ENCODE measurements at places on chromosomes 6 and 20.

- no peak for DNase-seq
These were observed 89.9 kb downstream of the CARMIL1 start for GRCh38 chr6:25369036-25369432.

- DNase-seq: no peak
These were observed 757.0 kb downstream of the PTPRT start for GRCh38 chr20:42432496-42433334.

- no peak for DNase-seq
These were observed 57.0 kb downstream of the PRR18 start for GRCh38 chr6:166251211-166251610.

DNA sequence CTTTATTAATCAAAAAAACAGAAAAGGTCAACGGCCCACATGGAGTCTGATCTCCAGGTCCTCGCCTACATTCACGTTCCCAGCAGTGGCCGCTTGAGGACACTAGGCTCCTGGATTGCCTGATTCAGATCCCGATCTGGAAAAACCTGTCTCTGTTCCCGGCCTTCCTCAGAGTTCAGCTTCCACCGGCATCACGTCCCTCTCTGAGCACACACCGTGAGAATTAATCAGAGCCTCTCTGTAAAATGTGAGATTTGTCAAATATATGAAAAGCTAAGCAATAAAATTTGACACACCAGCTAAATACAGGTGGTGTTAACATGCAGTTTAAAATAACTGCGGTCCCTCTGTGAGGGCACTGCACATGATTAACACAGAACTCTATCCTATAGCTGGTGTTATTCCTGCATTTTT is 122.8 kb upstream of the COL21A1 start:
- peak; percentile 73 for DNase-seq

- DNase-seq: no peak
These were observed 187.3 kb downstream of the MBOAT1 start for GRCh38 chr6:20024978-20025377.

DNA sequence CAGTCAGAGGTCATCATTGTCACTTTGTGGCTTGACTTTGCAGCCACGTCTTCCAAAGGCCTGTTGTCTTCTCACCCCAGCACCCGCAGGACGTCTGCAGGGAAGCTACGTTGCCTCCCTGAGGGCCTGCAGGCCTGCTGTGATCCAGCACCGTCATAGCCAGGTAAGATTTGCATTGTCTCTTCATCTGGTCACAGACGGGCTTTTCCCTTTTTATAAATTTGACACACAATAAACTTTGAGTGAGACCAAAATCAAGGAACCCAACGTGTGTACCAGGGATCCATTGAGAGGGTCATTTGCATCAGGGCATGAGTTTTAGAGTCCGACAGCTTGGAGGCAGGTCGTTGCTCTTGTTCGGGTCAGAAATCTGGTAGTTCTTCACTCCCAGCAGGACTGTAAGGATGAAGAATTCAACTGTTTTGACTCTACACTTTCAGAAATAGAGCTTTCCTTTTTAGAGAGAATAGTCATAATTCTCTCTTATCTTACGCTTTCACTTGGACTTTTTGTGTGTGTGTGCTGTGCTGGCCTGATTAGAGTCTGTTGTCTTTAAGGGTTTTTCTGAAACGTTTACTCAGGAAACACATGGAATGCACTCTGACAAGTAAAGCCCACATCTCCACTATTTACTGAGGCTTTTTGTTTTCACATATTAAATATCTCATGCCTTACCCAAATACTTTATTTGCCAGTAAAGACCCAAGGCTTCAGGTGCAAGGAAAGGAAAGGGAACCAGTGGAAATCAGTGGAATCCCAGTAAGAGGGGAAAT is 177.2 kb upstream of the TAB2 start:
- DNase-seq: no peak

DNA sequence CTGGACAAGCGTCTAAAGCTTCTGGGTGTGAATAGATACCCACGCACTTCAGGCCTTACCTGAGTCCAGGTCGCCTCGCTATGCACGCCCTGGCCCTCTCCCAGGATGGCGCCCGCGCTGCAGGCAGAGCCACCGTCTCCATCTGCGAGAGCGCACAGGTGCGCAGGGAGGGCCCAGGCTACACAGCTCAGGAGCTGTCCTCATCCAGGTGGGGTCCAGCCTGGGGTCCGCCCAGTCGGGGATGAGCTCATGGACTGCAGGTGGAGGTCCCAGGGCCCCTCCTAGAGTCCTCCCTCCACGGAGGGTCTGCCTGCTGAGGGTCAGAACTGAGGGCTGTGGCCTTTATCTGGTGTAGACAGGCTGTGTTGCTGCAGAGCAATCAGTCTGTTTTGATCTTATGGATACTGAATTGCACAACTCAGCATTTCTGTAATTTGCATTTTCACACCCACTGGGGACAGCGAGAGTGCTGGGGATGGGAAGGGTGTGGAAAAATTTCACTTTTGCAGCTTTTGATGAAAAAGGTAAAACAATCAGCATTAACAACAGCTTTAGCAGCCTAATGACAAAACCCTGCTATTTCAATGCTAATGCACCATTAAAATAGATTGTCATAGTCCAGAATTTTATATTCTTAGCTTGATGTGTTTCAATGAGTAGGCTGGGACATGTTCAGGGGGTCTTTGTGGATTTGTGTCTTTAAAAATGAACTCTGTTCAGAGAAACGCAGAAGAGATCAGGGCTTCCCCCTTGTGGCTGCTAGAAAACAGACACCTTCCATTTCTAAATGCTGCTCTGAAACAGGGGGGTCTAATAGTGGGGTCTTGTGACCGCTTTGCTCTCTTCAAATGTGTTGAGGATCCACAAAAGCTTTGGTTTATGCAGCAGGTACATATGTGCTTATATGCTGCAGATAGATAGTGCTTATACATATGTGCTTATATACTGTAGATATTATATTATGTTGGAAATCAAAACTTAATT is 77.8 kb upstream of the PHACTR3 start:
- no peak for DNase-seq

- no peak for DNase-seq
These were observed 4.9 kb upstream of the IPCEF1 start for GRCh38 chr6:154361476-154361875.

DNA sequence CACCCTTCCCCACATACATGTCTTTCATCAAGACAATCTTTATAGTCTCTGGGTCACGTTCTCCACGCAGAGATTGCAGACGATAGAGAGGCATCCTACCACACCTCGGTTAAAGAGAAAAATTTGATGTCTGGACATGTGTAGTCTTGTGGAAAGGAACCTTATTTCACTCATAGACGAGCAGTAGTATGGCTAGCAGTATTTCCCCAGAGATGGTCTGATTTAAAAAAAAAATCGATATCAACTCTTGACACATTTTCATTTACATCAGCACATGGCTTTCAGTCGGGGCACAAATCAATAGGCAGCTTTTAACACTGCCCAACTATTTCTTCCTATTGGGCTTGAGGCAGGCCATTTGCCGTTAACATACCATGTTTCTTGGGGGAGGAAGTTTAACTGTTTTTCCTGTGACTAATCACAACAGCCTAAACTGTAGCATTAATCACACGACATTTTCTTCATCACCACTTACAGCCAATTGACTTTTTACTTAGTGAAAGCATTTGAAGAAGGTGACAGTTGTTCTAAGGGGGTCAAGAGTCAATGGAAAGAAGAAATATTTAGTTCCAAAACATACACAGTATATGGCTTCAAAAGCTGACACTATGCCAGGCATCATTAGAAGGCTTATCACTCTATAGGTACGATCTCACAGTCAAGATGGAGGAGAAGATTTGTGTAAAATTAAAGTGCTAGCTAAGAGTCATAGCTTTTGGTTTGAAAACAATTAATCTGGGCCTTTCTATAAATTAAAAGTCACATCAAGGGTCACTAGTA is 129.5 kb upstream of the HDAC2 start:
- DNase-seq: no peak

GRCh38 chr20:34070079-34070439 is 42.0 kb downstream of the EIF2S2 start:
- no peak for DNase-seq

GRCh38 chr6:131655387-131655786 is 18.3 kb downstream of the ENPP3 start:
- no peak for DNase-seq

DNA sequence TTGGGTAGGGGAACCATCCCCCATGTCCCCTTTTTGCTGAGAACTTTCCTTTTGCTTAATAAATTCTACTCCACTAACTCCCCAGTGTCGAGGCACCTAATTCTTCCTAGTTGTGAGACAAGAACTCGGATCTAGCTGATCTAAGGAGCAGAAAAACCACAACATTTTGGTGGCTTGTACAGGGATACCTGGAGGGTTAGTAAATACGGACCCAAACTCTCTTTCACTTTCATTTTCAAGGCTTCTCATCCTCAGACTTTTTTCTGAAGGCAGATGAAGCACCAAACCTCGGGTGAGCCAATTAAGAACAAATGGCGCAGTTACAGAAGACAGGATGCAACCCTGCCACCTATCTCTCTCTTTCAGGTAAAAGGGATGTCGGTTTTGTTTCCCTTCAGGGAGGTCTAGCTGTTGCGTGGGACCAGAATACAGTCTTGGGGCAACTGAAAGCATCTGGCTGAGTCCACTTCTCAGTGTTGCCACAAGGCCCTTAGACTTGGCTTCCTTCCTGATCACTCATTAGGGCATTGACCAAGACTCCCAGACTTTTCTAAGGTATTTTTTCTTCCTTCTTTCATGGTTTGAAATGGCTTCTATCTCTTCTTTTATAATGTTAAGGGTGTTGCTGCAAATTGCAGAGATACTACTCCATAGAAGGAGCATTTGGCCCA is 11.1 kb upstream of the HTR1B start:
- no peak for DNase-seq

- DNase-seq: no peak
These were observed 361.1 kb upstream of the PTCHD4 start for GRCh38 chr6:48472091-48472490.

GRCh38 chr6:73680289-73680918 is 15.6 kb upstream of the CD109 start:
- DNase-seq: no peak

- DNase-seq: no peak
These were observed 102.1 kb upstream of the PHACTR1 start for GRCh38 chr6:12614456-12614855.

DNA sequence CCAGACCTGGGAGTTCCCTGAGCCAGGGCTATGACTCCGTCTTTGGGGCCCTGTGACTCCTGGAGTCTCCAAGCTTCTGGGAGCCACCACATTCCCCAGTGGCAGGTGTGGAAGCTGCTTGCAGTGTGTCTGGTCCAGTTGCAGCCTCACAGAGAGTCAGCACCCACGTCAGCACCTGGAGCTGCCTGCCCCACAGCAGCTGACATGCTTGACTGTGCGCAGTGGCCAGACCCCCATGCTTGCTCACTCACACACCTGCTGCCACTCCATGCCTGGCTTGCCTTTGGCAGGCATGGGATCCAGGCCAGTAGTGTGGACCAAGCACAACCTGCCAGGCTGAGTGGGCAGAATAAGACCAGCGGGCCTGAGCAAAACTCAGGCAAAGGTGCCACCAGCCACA is 31.0 kb upstream of the ASIP start:
- DNase-seq: no peak

- no peak for DNase-seq
These were observed 149.7 kb downstream of the PRL start for GRCh38 chr6:22146931-22147701.

DNA sequence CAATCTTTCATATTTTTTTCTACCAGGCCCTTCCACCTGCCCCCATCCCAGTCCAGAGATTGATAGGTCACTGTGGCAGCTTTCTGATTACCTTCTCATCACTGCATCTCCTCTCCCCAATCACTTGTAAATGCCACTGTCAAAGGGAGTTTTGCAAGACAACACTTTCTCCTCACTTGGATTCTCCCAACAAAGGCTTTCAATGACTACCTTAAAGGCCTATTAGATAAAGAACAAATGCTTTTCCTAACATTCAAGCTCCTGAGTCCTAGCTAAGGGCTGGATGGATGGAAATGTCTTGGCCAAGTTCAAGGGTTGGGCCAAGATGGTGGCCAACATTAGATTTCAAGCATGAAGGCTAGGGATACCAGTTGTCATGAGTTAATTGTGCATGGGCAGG is 55.3 kb downstream of the UNC5CL start:
- DNase-seq: no peak

DNA sequence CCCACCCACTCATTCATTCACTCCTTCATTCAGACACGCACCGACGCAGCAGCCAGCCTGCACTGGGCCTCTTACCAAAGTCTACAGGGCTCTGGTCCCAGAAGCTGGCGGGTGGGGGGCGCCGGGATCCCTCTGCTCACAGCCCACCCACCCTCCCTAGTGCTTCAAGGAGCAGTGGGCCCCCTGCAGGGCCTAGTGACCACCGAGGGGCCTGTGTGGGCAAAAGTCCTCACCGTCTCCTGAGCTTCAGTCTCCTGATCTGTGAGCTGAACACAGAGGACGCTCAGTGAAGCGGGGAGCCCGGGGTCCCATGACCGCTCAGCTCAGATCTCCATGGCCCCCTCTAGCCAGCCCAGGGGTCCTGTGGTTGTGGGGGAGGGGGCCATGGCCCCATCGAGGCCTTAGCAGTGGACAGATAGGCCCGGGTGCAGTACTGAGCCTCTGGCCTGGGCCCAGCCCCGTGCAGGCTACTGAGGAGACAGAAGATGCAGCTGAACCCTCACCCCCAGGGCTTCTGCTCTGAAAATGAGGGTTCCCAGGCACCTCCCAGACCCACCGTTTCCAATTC is 33.4 kb upstream of the MRGBP start:
- no peak for DNase-seq

DNA sequence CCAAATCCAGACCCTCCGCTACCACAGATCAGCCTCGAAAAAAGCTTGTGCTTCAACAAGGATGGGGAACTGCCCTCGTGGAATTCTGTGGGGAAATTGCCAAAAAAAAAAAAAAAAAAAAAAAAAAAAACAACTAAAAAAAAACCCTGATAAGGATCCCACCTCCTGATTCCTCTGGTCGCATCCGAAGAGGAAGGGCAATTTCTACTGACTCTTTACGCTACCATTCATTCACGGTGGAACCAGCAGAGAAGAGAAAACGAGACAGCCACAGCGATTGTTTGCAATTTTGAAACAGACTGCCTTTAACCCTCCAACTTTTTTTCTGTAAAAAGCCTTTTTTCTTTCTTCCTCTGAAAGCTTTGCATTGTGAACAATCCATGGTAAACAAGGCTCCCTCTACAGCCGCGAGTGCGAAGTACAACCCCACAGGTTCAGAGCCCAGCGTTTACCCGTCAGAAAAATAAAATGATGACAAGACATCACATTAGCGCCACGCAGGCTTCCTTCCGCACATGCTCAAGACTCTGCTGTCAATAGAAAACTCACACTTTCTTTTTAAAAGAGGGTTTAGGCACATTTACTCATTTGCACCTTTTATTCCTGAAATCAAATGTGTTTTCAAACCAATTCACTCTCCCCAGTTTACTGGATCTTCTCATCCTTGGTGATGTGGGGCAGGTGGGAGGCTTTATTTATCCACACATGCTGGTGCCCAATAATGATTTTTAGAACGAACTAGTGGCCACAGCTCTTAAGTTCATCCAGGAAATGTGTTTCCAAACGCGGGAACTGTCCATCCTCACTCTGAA is 100.0 kb downstream of the NOL4L start:
- DNase-seq: peak; percentile 79

- DNase-seq: no peak
These were observed 9.4 kb downstream of the EPB41L2 start for GRCh38 chr6:131053546-131054240.
